GM19239 (cell line): ENCODE measurements at places on chromosomes 1 and 21.

- DNase-seq: no peak
Measured at GRCh38 chr1:8352471-8352845, 34.5 kb downstream of the SLC45A1 start.

GRCh38 chr1:99252630-99253029 lies 11.7 kb upstream of the PLPPR4 start:
- DNase-seq: no peak

- DNase-seq: no peak
Measured at GRCh38 chr1:91781901-91782622, 103.9 kb downstream of the TGFBR3 start.

GRCh38 chr1:37704966-37705365 lies 12.7 kb downstream of the CDCA8 start:
- no peak for DNase-seq

- no peak for DNase-seq
Measured at GRCh38 chr1:86992861-86993260, 78.4 kb downstream of the HS2ST1 start.

GRCh38 chr1:202671399-202671798 lies 38.9 kb downstream of the SYT2 start:
- DNase-seq: no peak

GRCh38 chr1:19665496-19666465 lies 1.1 kb downstream of the HTR6 start:
- DNase-seq: no peak

- no peak for DNase-seq
Measured at GRCh38 chr1:150165622-150166612, 16.2 kb downstream of the PLEKHO1 start.

- DNase-seq: no peak
Measured at GRCh38 chr21:38993561-38993960, 187.8 kb downstream of the ETS2 start.

- no peak for DNase-seq
Measured at GRCh38 chr21:31660259-31660565, 719 bp downstream of the SOD1 start.

GRCh38 chr1:113859478-113860175 lies 11.9 kb downstream of the PTPN22 start:
- DNase-seq: no peak

GRCh38 chr1:228852024-228852423 lies 116.7 kb downstream of the RHOU start:
- no peak for DNase-seq

DNA sequence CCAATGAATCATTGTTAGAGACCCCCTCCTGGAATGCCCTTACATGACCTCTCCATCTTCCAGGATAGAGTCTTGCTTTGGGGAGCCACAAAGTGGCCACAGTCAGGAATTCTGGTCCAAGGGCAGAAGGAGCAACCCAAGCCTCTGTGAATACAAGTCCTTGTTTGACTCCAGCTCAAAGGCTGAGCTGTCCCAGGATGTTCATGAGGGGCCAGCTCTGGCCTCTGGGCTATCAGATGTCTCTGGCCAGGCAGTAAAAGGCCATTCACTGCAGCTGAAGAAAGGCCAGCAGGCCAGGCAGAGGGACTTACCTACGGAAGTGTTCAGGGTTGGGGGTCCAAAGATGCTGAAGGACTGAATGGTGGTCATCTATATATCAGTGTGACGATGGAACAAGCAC lies 98.3 kb upstream of the IPO9 start:
- no peak for DNase-seq

DNA sequence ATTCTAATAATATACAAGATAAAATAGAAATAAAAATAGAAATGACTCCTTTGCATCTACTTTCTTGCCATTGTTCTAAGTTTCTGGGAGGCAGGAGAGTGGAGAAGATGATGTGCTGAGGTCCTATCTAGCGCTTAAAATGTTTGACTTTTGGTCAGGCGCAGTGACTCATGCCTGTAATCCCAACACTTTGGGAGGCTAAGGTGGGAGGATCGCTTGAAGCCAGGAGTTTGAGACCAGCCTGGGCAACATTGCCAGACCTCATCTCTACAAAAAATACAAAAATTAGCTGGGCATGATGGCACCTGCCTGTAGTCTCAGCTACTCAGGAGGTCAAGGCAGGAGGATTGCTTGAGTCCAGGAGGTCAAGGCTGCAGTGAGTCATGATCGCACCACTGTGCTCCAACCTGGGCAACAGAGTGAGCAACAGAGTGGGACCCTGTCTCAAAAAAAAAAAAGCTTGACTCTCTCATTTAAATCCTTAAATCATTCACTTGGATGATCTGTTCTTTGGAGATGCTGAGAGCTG lies 24.2 kb upstream of the SLC45A1 start:
- no peak for DNase-seq

DNA sequence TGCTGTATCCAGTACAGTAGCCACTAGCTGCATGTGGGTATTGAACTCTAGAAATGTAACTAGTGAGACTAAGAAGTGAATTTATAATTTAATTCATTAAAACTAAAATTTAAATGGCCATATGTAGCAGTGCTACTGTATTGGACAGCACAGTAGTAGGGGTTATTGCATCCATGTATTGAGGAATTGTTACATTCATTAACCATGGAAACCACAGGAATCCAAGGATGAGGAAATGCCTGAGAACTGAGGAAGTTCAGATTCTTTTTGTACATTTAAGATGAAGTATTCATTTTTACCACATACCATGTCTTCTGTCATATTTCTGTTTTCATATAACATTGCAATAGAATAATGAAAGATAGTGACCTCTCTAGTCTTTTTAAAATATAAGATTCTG lies 2.6 kb downstream of the MTF2 start:
- no peak for DNase-seq
